CD4-positive, alpha-beta T cell (primary cell): ENCODE measurements at places on chromosomes 16 and 17. TPM values are rescaled to one million over a fixed set of nuclear protein-coding genes. Genes with fewer than 3 reads are reported as not detected.

GRCh38 chr17:17191346-17191792 lies 14.8 kb downstream of the PLD6 start:
- H3K4me3 ChIP-seq: no peak overlapping the region
- H3K4me1 ChIP-seq: peaks cover 22% of the 10 kb centered on the region
- no peak overlapping the region for H3K27ac ChIP-seq
- H3K27me3 ChIP-seq: no peaks in the 10 kb centered on the region
- DNase-seq: no peak
- peaks cover 25% of the 10 kb centered on the region for H3K36me3 ChIP-seq

- no peaks in the 10 kb centered on the region for H3K27me3 ChIP-seq
- H3K27ac ChIP-seq: no peak overlapping the region
- no peak for DNase-seq
- no peaks in the 10 kb centered on the region for H3K4me1 ChIP-seq
Observed at GRCh38 chr17:70521821-70522256, 352.5 kb downstream of the KCNJ2 start.

DNA sequence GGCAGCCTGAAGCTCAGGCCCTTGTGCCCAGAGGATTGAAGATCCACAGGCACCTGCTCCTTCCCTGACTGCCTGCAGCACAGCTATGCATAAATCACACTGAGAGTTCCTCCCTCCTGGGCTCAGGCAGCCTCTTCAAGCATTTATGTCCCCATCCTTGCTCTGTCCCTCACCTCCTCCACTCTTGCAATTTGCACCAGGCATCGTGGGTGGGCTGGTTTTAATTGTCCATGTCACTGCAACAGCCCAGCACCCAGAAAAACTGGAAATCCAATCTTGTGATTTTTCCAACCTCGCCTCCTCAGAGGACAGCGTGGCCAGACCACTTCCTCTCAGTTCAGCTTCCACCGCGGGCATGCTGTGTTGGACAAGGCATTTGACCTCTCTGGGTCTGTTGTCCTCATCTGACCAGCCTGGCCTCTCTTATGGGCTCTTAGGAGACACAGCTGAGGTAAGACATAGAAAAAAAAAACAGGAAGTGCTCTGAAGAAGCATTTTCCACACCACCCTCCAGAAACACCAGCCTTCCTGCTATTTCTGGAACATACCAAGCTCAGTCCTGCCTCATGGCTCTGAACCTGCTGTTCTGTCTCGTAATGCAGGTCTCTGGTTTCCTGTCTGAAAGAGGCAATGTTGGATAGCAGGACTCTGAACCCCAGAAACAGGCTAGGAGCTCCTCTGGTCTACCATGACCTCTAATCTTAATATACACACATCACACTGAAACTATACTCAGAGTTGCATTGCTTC lies 8.3 kb downstream of the TMEM114 start:
- H3K27ac ChIP-seq: no peak overlapping the region
- no peak for DNase-seq
- H3K4me3 ChIP-seq: no peak overlapping the region
- H3K36me3 ChIP-seq: no peaks in the 10 kb centered on the region
- H3K4me1 ChIP-seq: peaks cover 3% of the 10 kb centered on the region
- H3K27me3 ChIP-seq: no peaks in the 10 kb centered on the region

DNA sequence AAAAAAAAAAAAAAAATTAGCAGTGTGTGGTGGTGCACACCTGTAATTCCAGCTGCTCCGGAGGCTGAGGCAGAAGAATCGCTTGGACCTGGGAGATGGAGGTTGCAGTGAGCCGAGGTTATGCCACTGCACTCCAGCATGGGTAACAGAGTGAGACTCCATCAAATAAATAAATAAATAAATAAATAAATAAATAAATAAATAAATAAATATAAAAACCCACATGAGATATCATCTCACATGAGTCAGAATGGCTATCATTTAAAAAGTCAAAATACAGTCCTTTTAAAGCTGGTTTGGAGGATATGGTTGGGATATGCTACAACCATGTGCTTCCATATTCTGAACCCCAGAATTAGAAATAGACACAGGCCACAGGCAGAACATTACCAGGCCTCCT lies 114.3 kb downstream of the WSCD1 start:
- DNase-seq: no peak
- H3K4me1 ChIP-seq: no peaks in the 10 kb centered on the region
- H3K36me3 ChIP-seq: no peaks in the 10 kb centered on the region
- no peak overlapping the region for H3K27ac ChIP-seq
- H3K27me3 ChIP-seq: no peaks in the 10 kb centered on the region
- H3K4me3 ChIP-seq: no peak overlapping the region

DNA sequence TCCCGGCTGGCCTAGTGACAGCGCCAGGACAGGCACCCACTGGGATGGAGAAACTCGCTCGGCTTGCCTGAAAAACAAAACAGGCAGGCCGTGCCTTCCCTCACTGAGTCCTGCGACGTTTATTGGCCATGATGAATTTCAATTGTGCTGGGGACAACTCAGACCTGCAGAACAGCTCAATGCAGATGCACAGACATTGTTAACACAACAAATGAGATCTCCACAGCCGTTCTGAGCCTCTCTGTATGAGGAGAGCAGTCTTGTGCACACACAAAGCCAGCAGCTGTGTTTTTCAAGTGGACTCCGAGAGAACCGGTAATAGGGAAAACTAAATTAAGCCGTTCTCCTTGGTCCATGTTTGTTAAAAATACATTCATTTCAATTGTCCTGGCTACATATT lies 15.9 kb downstream of the SHISA6 start:
- no peak for DNase-seq
- no peaks in the 10 kb centered on the region for H3K27me3 ChIP-seq
- H3K4me3 ChIP-seq: no peak overlapping the region
- no peaks in the 10 kb centered on the region for H3K36me3 ChIP-seq
- H3K27ac ChIP-seq: no peak overlapping the region

DNA sequence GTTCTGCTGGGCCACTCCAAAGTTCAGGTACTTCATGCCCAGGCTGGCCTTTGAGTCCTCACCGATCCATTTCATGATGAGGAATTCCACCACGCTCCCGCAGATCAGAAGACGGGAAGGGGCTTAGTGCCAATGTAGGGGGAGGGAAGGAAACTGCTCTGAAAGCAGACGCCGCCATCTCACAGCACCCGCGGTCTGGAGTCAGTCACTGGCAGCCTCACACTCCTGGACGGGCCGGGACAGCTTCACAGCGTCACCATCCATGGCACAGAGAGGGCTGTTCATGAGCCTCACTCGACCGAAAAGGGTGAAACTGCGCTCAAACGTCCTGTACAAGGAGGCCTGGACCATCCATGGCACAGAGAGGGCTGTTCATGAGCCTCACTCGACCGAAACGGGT lies 62.0 kb downstream of the RPH3AL start:
- no peak overlapping the region for H3K4me3 ChIP-seq
- no peak for DNase-seq
- H3K4me1 ChIP-seq: peaks cover 11% of the 10 kb centered on the region
- H3K36me3 ChIP-seq: no peaks in the 10 kb centered on the region

GRCh38 chr16:57873218-57873617 lies 70.9 kb upstream of the KIFC3 start:
- H3K27ac ChIP-seq: no peak overlapping the region
- H3K4me3 ChIP-seq: no peak overlapping the region
- H3K4me1 ChIP-seq: no peaks in the 10 kb centered on the region

DNA sequence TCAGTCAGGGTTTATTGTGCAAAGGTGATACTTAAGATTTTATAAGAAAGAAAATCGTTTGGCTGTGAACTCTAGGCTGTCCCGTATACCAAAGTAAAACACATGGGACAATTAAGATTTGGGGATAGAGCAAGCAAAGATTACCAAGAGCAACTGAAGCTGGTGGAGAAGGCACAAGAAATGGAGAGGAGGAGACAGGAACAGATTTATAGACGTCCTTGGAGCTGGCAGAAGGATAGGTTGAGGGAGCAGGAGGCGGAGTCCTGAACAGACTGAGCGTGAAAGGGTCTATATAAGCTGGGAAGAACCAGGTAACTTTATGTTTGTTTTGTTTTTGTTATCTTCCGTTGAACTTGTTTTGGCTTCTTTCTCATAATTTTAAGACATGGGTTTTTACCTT lies 3.8 kb downstream of the TNRC6C start:
- no peaks in the 10 kb centered on the region for H3K36me3 ChIP-seq
- no peak overlapping the region for H3K27ac ChIP-seq
- DNase-seq: no peak
- H3K27me3 ChIP-seq: no peaks in the 10 kb centered on the region

- no peak overlapping the region for H3K4me3 ChIP-seq
- no peaks in the 10 kb centered on the region for H3K4me1 ChIP-seq
- DNase-seq: no peak
- no peaks in the 10 kb centered on the region for H3K27me3 ChIP-seq
Observed at GRCh38 chr16:15897834-15898254, 9.4 kb upstream of the CEP20 start.

DNA sequence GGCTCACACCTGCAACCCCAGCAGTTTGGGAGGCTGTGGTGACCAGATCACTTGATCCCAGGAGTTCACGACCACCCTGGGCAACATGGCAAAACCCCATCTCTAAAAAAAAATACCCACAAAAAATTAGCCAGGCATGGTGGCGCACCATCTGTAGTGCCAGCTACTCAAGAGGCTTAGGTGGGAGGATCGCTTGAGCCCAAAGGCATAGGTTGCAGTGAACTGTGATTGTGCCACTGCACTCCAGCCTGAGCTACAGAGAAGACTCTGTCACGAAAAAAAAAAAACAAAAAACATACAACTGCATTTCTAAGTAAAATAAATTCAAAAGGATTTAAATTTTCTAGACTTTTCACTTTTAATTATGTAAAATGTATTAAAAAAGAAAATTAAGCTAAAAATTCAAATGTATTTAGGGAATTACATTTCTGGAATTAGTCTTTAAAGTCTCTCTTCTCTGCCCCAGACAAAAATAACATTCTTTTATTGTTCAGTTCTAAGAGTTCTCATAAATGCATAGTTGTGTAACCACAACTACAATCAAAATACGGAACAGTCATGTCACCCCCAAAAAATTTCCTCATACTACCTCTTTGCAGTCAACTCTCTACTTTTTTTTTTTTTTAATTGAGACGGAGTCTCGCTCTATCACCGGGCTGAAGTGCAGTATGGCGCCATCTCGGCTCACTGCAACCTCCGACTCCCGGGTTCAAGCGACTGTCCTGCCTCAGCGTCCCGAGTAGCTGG lies 14.1 kb downstream of the FAM222B start:
- DNase-seq: no peak
- H3K27ac ChIP-seq: no peak overlapping the region
- no peak overlapping the region for H3K4me3 ChIP-seq
- H3K27me3 ChIP-seq: no peaks in the 10 kb centered on the region

DNA sequence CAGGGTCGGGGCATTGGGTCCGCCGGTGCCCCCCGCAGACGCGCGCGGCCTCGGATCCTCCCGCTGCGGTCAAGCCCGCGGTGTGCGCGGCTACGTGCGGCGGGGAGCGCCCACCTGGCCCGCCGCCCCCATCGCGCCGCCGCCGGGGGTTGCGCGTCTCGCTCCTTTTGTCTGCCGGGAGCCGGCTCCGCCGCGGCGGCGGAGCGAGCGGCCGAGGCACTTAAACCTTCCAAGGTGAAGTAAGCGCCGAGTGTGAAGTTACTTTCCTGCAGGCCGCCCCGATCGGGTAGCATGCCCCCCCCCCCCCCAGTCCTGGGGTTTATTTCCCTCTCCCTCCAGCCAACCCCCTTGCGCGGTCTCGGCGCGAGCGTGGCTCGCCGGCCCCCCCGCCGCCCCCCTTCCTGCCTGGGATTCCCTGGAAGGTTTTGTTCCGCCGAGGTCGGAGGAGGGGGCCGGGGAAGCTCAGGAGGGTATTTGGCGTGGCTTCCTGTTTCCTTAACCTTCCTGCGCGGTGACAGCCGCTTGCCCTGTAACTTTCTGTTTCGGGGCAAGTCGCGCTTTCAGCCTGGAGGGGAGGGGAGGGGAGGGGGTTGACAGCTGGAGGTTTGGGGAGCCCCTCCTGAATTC lies 56.6 kb upstream of the GSE1 start:
- H3K36me3 ChIP-seq: no peaks in the 10 kb centered on the region
- H3K27me3 ChIP-seq: no peaks in the 10 kb centered on the region

Gene NPIPB8
- total RNA-seq: 0.58 TPM

Gene HAGHL
- total RNA-seq: 9.2 TPM

Gene ZMYND15
- 3.3 TPM for total RNA-seq

Gene SLC35G6
- total RNA-seq: not detected

Gene KCNH6
- total RNA-seq: not detected

Gene TRIM25
- 33.2 TPM for total RNA-seq

Gene TMC7
- not detected for total RNA-seq

Gene TMEM238L
- not detected for total RNA-seq
